Kidney tubule cell (primary cell): ENCODE measurements at places on chromosomes 1 and 21.
A peak's percentile ranks its signal among the peaks of the same experiment; 100 is the strongest.

DNA sequence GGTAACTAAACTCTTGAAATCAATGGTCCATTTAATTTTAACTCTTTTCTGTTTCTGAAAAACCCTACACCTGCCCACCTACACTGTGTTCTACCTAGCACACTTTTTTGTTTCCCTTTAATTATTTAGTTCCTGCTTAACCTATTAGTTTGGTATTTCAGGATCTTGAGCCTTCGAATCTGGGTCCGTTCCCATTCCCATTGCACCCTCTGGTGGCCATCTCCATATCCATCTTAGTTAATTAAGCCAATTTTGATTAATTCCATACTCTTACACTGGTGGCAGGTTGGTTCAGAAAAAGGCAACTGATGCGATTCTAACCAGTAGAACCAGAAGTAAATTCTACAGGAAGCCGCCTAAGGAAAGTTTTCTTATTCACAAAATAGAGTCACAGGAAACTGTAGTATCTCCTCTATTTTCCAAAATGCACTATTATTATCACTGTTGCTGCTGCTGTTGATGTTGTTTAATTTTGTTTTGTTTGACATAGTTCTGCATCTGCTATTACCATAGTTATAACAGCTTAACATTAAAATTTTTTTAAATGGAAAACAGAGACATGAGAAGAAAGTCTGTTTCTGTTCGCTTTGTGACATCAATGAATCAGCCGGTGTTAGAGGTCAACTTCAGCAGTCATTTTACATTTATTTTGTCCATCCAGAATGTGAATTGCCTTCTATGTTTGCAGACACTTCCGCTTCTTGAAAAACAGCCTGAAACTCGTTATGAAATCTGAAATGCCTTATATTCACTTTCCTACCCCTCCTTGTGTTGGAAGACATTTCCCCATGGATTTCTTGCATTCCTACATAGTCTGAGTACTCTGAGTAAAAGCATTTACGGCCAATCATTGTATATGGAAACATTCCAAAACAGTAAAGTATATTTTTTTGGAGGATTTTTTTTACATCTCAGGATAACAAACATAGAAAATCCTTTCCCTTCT is 115.5 kb upstream of the NCAM2 start:
- DNase-seq: peak; percentile 15

DNA sequence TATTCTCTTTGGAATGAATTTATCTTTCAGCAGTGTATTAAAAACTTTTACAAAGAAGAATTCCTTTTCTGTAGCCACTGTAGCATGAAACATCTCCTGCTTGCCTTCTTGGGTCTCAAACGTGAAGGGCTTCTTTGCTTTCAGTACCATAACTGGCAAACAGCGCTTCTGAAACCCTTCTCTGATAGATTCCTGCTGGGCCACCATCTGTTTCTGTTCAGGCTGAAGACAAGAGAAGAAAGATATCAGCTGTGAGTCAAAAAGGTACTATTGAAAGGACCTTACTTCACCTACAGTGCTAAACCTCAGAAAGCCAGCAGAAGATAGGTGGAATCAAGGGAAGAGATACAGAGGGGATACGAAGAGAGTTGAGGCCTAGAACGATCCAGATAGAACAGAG is 10.5 kb downstream of the AIM2 start:
- no peak for DNase-seq

- peak; percentile 9 for DNase-seq
Measured at GRCh38 chr1:12275370-12275769, 45.5 kb downstream of the VPS13D start.

GRCh38 chr1:17957588-17958267 is 149.9 kb upstream of the IGSF21 start:
- no peak for DNase-seq

- DNase-seq: no peak
Measured at GRCh38 chr21:36636016-36636415, 62.9 kb upstream of the SIM2 start.

- DNase-seq: no peak
Measured at GRCh38 chr1:2368053-2368744, 23.2 kb downstream of the MORN1 start.

DNA sequence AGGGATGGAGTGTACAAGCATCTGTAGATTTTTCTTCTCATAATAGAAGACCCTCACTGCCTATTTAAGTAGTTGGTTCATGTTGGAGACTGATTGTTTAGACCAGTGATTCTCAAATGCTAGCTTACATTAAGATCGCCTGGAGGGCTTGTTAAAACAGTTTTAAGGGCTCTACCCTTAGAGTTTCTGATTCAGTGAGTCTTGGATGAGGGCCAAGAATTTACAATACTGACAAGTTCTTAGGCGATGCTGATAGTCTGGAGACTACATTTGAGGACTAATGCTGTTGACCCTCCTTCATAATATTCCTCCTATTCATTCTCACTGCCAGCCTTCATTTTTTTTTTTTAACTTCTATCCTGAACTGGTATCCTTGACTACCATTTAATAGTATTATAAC is 15.2 kb upstream of the AGO3 start:
- DNase-seq: no peak

DNA sequence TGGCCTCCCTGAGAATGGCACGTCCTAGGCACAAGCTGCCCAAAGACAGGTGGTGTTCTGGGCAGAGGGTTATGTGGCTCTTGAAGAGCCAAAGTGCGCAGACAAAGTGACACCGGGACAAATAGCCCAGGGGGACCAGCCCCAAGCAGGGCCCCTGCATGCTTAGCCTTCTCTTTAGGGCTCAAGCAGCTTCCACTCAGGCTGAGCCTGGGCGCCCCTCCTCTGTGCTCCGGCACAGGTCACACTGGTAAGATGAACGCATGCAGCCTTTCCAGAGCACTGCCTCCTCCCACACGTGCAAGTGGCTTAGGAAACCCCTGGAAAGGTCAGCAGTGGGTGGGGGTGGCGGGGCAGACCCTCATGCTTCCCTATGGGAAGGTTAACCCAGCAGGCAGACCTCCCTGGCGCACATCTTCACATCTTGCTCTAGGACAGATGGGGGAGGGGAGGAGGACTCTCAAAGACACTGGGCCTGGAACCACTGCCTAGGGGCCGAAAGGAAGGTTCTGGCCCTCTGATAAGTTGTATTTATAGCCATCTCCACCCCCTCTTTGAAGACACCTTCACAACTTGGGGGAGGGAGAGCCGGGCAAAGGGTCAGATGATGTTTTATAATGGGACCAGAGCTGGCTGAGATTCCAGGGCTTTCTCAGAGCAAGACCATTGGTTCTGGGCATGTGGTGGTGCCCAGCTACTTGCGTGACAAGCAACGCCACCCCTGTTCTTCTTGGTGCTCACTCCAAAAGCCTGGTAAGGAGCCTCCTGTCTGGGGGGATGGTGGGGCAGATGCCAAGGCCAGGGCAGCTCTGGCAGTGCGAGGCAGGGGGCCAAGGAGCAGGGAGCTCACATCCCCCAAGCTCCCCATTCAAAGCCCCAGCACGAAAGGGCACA is 5.5 kb downstream of the KLHL21 start:
- DNase-seq: no peak

DNA sequence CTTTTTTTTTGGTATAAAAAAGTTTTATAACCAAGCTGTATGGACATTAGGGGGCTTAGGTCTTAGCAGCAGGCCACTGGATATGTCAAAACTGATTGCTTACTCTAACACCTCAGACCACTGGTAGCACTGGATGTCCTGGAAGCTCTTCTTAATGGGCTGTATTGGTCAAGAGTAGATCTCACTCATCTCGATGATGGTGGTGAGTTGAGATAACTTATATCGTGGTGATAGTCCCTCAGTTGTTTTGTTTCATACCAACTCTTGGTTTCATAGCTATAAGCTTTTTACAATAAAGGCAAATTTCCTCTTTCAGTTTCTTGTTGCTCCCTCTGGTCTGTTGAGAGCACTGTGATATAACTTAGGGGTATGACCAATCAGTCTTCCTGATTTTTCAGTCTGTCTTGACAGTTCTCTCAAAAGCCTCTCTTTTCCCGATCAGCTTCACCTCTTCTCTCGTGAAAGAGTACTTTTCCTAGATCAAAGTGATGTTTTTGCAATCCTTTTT is 9.7 kb upstream of the AGO1 start:
- no peak for DNase-seq

GRCh38 chr1:209625791-209626285 is 26.4 kb downstream of the LAMB3 start:
- no peak for DNase-seq

GRCh38 chr1:96309783-96310182 is 411.8 kb upstream of the PTBP2 start:
- peak; percentile 35 for DNase-seq

- no peak for DNase-seq
Measured at GRCh38 chr1:153293851-153294250, 18.9 kb downstream of the PGLYRP3 start.

DNA sequence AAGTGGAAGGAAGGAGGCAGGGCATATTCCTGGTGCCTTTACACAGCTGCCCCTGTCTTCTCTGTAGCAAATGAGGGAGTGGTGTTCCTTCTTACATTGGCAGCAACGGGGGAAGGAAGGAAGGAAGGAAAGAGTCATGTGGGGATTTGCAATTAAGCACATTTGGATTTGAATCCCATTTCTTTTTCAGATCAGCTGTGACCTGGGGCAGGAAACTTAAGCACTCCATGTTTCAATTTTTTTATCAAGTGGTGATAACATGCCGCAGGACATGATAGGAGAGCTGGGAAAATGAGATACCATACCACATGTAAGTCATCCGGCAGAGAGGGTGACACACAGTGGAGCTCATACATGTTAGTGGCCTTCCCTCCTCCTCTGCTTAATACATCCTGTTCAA is 186.8 kb downstream of the APP start:
- DNase-seq: no peak

GRCh38 chr1:52141513-52142219 is at the start of gene ZFYVE9:
Gene ZFYVE9, plus strand, starts transcription at chr1:52142089. Its CDS starts 91,118 bp downstream, at chr1:52233207.
- peak; percentile 83 for DNase-seq

DNA sequence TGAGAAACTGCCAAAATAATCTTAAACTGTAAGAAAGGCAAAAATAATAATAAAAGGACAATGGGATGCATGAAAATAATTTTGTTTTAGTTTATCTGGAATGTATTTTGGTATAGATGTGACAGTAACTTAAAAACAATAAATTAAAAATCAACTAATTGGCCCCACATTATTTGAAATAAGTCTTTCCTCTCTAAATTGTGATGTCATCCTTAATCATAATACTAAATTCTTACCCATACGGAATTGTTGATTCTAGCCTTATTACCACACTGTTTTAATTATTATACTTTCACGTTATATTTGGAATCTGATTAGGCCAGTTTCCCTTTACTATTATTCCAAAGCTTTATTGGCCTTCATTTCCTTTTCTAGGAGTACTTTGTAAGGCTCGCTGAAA is 7.7 kb downstream of the DESI2 start:
- DNase-seq: no peak

DNA sequence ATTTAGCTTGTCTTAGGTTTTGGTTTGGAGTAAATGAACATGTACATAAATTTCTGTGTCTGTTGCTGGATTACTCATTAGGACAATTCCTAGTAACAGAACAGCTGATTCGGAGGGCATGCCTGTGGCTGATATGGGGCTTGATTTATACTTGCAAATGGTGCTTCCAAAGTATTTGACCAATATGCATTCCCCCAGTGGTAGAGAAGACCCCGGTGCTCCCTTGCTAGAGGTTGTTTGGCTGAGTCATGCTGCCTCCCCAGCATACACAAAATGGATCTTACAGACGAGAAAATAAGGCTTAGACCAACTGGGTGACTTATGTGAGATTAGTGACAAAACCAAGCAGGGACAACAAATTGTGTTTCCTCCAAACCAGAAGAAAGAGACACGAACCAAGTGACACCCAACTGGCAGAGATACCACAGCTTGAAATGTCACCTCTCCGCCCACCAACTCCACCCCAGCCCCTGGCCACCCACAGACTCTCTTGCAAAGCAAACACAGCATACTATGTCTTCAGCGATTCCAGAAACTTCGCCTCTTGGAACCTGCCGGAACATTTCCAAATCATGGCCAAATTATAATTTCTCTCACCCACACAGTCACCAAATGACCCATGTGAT is 75.9 kb upstream of the ETS2 start:
- DNase-seq: no peak

- DNase-seq: no peak
Measured at GRCh38 chr1:109434484-109434883, 8.2 kb upstream of the PSMA5 start.

- no peak for DNase-seq
Measured at GRCh38 chr1:168032029-168032428, 95.2 kb upstream of the MPC2 start.

DNA sequence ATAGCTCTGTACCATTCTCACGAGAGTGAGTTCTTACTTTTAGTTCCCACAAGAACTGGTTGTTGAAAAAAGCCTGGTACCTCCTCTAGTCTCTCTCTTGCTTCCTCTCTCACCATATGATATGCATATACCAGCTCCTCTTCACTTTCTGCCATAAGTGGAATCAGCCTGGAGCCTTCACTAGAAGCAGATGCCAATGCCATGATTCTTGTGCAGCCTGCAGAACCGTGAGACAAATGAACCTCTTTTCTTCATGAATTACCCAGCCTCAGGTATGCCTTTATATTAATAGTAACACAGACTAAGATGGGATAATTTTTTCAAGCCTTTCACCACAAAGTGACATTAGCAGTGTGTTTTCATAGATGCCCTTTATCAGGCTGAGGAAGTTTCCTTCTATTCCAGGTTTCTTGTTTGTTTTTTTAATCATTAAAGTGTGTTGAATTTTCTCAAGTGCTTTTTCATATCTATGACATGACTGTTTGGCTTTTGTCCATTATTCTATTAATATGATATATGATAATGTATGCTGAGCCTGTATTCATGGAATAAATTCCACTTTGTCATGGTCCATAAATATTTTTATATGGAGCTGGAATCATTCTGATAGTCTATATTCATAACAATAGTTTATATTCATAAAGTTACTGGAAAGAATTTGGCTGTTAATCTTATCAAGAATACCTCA is 40.7 kb upstream of the C1orf185 start:
- DNase-seq: peak; percentile 72

- DNase-seq: no peak
Measured at GRCh38 chr1:202250982-202251381, 57.4 kb downstream of the LGR6 start.

DNA sequence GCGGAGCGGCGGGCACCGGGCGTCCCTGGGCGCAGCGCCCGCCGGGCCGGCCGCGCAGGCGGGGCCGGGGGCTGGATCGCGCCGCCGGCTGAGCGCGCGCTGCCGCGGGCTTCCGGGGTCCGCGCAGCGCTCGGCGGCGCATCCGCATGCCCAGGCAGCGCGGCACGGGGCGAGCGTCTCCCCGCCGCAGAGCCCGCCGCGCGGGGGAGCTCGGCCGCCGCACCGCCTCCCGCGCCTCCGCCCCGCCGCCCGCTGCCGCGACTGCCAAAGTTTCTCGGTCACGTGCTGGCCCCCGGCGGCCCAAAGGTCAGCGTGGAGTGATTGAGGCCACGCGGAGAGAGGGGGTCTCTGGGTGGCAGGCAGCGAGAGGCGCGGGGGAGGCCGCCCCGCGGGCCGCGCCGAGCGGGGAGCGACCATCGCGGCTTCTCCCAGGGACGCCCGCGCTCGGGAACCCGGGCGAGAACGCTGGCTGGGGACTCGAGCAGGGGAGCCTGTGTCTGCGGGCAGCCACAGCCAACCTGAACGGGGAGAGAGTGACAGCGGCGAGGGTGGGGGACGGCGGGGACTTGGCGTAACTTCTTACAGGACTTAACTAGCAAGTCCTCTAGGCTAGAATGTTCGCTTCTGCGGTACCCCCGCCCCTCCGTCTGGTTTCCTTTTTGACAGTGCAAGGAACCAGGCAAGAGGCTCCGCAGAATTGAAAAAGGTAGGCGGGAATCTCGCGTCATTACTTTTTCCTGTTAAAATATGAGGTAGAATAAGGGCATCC is at the start of gene ILDR2:
Gene ILDR2 (minus strand): TSS at position 180 of the 769 bp plus-strand sequence. CDS start 272 bp downstream, outside the sequence.
- DNase-seq: peak; percentile 39

- DNase-seq: peak; percentile 74
Measured at GRCh38 chr1:156677616-156678596, 699 bp upstream of the NES start.
